CD8-positive, alpha-beta T cell (primary cell): ENCODE measurements at places on chromosomes 6 and 20.

GRCh38 chr6:32108094-32108627 is 977 bp downstream of the TNXB start:
- no peak for DNase-seq

DNA sequence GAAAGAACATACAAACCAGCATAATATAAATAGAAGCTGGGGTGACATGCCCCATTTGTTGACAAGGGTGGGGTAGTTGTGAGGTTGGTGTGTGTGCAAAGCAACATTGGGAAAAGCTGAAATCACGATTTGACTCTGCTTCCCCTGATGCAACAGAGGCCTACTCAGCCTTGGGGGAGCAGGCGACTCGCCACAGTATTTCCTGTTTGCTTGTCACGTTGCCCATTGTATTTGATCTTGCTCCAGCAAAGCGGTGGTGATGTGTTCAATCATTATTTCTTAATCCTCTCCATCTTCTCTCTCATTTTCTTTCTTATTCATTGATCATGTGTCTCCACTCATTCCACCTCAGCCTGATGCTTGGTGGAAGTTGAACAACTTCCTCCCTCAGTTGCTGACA is 165.8 kb upstream of the CITED2 start:
- DNase-seq: peak; percentile 65

DNA sequence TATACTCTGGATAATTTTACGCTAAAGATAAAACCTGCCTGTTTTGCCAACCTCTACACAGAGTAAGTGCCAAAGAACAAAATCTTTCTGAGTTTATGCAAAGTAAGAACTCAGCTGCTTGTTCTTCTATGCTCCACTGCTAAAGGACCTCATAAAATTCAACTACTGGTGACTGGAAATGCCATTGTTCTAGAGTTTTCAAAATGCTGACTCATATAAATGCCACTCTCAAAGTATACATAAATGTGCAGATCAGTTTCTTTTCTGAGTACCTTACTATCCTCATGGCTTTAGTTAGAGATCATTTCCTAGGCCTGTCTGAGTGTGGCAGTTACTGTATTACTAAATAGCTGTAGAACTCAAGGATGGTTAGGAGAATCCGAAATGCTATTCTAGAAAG is 45.6 kb downstream of the LYRM4 start:
- no peak for DNase-seq

- no peak for DNase-seq
Measured at GRCh38 chr20:15900443-15900842, 672.8 kb downstream of the KIF16B start.

DNA sequence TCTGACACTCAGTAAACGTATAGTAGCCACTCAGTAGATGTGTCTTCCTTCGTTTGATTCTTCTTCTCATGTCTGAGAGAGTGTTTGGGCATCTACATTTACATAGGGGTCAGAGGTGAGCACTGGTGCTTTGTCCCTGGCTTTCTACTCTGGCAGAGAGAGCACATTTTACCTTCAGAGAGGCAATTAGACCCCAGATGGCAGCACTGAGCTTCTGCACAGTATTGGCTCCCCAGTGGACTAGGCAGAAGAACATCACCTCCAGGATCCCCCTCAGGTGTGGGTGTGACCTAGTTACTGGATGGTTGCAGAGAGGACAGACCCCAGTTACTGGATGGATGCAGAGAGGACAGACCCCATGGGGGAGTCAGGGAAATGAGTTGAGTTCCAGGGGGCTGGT is 327.2 kb downstream of the DHX35 start:
- no peak for DNase-seq

- no peak for DNase-seq
Measured at GRCh38 chr6:157503018-157503747, 122.2 kb downstream of the ZDHHC14 start.

GRCh38 chr6:4902363-4902762 is 101.5 kb downstream of the RPP40 start:
- no peak for DNase-seq

DNA sequence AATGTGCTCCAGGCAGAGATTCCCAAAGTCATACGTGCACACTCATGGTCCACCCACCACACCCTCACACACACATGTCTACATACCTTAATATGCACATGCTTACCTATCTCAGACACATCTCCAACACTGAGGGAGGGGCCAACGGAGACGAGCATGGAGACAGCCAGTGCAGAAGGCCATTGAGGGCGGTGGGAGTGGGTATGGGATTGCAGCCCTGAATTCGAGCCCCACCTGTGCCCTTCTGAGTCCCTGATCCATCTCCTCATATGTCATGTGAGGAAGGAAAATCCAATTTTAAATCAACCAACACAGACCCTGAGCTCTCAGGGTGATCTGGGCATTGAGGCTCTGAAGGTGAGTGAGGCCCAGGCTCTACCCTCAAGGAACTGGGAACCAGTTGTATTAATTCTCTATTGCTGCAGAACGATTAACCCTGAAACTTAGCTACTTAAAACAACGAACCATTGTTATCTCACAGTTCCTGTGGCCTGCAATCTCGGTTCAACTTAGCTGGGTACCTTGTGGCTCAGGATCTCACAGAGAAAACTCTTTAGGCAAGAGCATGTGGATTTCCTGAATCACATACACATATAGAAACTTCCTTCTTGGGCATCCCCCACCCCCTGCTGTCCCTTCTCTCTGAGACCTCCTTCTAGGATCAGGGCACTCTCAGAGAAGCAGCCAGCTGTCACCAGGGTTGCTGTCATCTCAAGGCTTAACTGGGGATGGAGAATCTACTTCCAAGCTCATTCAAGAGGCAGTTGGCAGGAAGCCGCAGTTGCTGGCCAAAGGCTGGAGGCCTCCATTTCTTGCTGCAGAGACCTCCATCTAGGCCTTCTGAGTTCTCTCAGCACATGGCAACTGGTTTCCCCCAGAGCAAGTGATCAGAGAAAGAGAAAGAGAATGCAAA is 28.3 kb downstream of the GLP1R start:
- no peak for DNase-seq

GRCh38 chr6:85482206-85482904 is 32.5 kb downstream of the NT5E start:
- no peak for DNase-seq

- DNase-seq: no peak
Measured at GRCh38 chr6:3946778-3947177, 97.6 kb downstream of the FAM50B start.

DNA sequence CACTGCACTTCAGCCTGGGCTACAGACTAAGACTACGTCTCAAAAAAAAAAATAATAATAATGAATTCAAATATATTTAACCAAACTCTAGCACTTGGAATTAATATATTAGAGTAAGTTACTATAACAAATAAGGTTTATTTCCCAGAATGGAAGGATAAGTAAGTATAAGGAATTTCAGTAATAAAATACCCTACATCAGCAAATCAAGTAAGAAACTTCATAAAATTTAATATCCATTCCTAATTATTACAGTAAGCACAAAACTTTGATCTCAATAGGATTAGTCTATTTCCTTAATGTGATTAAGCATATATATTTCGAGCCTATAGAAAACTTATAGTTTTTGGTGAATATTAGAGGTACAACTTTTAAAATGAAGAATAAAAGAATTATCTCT is 36.7 kb upstream of the SDHAF4 start:
- DNase-seq: no peak

- DNase-seq: no peak
Measured at GRCh38 chr6:158027590-158028285, 46.1 kb downstream of the SYNJ2 start.

- DNase-seq: no peak
Measured at GRCh38 chr6:93516441-93516840, 97.1 kb upstream of the EPHA7 start.

- DNase-seq: no peak
Measured at GRCh38 chr6:16855460-16855859, 94.2 kb upstream of the ATXN1 start.

DNA sequence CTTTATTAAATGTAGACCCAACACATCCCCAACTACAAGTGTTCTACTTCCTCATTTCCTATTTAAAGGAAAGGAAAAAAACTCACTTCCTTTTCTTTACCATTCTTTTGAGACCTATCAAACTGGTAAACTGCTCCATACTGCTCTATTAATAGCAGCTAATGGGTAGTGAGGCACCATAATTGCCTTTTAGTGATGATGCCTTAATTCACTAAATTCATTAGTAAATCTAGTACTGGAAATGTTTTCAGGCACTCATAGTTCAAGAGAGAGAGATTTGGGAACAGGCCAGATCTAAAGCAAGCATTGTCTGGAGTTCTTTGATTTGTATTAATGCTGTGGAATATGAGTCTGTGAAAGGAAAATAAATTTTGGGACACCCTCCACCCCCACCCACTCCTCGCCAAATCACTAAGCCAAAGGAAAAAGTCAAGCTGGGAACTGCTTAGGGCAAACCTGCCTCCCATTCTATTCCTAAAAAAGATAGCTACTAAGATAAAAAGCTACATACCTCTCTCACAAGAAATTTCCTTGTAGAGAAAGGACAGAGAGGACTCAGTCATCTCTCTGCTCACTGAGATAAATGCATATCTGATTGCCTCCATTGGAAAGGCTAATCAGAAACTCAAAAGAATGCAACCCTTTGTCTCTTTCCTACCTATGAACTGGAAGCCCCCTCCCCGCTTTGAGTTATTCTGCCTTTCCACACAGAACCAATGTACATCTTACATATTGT is 13.6 kb upstream of the IBTK start:
- no peak for DNase-seq

DNA sequence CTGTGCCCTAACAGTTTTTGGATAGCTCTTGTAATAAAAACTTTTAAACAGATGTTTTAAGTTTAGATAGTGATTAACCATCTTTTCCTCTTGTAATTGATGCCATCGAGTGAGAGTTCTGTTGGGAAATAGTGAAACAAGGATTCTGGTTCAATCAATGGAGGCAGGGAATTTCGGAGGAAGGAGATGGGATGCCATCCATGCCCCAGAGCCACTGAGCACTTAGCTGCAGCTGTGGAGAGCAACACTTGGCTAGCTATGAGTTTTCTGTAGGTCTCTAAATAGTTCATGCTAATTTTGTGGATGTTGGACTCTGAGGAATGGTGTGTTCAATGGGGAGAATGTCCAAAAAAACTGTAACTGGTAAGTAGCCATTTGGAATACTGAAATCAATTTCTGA is 16.7 kb downstream of the CBFA2T2 start:
- no peak for DNase-seq

- no peak for DNase-seq
Measured at GRCh38 chr6:134453792-134454510, 136.0 kb upstream of the SGK1 start.

DNA sequence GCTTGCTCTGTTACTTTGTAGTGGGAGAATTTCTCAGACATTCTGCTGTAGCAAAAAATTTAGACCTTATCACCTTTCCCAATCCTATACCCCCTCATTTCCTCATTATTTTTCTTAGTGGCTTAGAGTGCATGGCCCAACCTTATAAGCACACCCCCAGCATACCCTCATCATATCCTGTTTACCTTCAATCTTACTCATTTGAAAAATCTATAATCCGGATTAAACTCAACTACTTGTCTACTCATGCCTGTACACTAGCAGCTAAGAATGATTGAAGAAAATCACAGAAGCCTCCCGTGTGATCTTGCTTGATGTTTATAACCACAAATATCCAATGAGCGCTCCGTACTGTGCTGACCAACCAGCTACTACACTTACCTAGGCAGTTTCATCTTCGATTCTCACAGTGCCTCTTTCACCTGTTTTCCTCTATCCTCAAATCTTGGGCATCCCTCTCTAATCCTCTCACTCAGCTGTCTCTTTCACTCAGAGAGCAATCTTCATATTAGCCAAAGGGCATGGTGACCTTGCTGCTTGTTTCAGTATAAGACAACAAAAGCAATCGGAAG is 36.6 kb downstream of the AIG1 start:
- no peak for DNase-seq

DNA sequence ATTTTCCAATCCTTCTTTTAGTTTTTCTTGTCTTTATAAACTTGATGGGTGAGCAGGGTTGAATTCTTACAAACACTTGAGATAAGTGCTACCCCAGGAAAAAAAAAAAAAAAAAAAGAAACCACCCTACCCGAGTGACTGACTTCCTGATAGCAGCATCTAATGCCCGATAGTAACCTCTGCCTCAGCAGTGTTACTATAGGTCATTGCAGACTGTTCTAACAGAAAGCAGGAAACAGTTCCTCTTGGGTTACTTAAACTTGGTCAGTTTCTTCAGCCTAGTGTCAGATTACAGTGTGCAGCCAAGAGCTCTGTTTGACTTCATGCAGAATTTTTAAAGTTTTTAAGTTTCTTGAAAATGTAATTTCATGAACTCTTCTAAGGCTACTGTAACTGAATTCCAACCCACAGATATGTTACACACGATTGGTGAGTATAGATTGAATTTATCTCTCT is 2.1 kb downstream of the MYLIP start:
- no peak for DNase-seq

GRCh38 chr6:1139155-1139890 is 172.6 kb upstream of the FOXQ1 start:
- DNase-seq: no peak

- no peak for DNase-seq
Measured at GRCh38 chr6:25009393-25009710, 73.6 kb upstream of the RIPOR2 start.

GRCh38 chr20:50111829-50112495 is 988 bp downstream of the UBE2V1 start:
- no peak for DNase-seq

DNA sequence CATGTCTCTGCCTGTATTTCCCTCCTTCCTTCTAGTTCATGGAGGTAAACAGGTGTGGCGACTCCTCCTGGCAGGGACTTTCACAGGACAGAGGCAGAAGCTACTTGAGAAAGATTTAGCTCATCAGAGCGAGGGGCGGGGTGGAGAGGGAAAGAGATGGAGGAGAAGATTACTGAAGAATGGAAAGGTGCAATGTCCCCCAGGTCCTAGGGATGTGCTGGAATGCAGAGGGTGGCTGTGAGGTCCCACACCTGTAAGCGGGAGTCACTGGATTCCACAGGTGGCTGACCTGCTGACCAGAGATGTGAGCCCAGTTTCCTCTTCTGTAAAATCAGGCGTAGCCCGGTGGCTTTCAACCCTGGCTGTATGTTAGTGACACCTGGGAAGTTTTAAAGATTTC is 199.2 kb upstream of the SULF2 start:
- no peak for DNase-seq
